Thymus (tissue), 14 donors: ENCODE measurements at places on chromosomes 12 and 14.

DNA sequence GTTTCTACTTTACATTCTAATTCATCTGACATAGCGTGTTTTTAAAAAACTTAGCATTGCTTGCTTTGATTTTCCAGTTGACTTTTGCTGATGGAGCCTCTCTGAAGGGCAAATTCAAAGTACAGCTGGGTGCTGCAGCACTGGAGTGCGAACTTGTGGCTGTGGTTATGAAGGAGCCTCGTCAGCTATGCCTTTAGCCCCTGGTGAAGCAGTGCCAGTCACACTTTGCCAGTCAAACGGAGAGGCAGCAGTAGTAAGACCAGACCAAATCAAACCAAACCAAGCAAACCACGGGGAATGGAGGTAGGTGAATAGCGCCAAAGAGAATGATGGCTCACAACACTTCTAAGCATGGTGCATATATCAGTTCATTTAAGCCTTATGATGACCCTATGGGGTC, 15.1 kb upstream of the SLC38A2 start:
- peak; percentile 59 for DNase-seq

DNA sequence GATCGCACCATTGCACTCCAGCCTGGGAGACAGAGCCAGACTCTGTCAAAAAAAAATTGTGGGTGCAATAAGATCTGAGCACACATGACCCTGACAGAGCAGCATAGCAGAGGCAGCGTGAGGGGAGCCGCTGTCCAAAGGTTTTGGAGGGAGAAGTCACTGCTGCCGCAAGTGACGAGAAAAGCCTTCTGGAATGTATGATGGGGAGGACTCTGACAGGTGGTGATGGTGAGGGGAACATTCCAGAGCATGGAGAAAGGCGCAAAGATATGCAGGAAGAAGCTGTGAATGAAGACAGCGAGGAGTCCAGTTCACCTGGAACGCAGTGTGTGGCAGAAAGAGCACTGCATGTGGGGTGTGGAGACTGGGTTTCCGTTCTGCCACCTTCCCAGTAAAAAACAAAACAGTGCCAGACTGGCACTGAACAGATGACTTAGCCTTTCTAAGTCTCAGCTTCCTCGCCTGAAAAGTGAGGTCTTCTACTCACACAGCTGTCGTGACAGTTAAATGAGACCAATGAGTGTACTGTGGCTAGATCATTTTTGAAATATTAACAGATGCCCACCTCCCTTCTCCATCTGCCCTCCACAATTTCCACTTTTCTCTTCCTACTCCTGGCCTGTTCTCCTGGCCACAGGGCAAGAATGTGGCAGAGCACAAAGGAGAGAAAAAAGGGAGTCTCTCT, 53.4 kb upstream of the PTHLH start:
- no peak for DNase-seq

DNA sequence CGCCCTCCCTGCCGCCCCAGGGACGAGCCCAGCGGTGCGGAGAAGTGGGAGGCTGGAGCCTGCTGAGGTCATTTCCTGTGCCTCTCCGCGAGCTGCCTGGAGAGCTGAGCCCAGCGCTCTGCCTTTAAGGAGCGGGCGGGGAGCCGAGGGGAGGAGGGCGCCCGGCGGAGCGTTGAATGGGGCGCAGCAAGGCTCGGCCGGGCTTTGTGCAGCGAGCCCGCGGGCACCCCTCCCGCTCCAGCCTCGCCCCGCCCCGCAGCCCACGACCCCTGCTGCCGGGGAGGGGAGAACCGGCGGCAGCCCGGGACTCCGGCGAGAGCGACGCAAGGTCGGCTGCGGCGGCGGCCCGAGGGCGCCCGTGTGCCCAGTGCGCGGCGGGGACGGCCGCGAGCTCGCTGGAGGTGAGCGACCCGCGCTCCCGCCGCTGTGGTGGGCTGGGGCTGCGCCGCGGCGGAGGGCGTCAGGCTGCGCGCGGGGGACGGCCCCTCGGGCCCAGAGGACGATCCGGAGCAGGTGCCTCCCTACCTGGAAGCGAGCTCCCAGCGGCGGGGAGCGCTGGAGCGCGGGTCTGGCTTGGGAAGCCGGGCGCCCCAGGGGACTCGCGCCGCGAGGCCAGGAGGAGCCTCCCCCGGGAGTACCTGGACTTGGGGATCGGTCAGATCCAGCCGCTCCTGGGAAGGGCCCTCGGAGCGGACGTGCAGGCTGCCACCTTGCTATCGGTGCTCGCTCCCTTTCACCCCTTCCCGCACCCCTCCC, at the start of gene PLEKHH1:
Gene PLEKHH1, plus strand, starts transcription at position 293 of the 756 bp plus-strand sequence. CDS start 8,578 bp downstream, outside the sequence.
- DNase-seq: peak; percentile 65

GRCh38 chr14:63725786-63726460, 1.9 kb downstream of the SGPP1 start:
- DNase-seq: no peak

- DNase-seq: no peak
Measured at GRCh38 chr12:18589316-18589715, 148.5 kb downstream of the PLCZ1 start.

GRCh38 chr12:17588968-17589367, 501.0 kb downstream of the RERGL start:
- no peak for DNase-seq

GRCh38 chr12:98296462-98297079, 218.8 kb upstream of the TMPO start:
- DNase-seq: no peak

DNA sequence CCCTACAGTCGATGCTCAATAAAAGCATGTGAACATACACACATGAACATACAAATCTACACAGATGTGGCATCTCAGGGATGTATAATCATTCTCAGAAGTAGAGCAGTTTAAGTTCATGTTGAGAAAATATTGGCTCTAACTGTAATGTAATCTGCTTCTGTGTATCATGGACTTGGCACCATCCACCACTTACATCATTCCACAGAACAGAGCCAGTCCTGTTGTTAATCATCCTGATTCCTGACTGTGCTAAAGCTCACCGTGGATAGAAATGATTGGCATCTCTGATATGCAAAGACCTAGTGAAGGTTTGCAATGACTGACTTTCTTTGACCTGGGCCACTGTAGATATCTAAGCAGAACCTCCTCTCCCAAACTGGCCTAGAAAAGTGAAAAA, 1141.3 kb downstream of the BCL11B start:
- no peak for DNase-seq

GRCh38 chr14:104441275-104442106, 138.1 kb upstream of the C14orf180 start:
- no peak for DNase-seq

DNA sequence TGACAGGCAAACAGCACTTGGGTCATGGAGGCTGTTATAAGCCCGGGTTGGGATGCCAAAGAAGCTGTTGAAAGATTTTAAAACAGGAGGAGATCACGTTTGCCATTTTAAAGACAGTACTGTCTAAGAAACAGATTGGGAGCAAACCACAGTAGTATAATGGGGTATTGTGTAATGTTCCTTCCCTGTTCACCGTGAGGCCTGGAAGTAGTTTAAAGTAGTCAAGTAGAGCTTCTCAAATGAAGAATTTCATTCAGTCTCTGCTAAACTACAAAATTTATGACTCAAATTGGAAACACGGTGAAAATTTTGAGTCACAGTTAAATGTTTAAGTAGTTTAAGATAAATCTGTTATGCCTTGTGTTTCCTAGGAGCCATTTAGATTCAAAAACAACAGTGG, 35.8 kb downstream of the ATP2A2 start:
- DNase-seq: no peak

- DNase-seq: no peak
Measured at GRCh38 chr14:75175677-75176141, 703 bp downstream of the TMED10 start.

GRCh38 chr12:25816637-25817036, 141.8 kb upstream of the RASSF8 start:
- no peak for DNase-seq

DNA sequence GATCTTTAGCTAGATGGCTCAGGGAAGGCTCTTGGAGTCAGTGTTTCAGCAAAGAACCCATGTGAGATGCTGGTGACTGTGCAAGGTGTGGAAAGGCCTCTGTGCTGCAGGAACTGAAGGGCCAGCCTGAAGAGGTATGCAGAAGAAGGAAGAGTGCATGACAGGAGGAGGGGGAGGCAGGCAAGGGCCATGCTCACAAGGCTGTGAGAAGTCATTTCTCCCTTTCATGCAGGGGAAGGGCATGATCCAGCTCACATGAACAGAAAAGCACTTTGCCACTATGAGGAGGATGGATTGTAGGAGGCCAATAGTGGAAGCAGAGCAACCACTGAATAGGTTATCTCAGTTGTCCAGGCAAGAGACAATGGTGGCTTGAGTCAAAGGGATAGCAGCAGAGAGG, 83.7 kb downstream of the SSPN start:
- no peak for DNase-seq
